Stimulated activated CD4-positive, alpha-beta T cell treated with anti-CD3 and anti-CD28 coated beads, Interleukin-2, amount 100 ng/mL, for 48 hours (primary cell): ENCODE measurements at places on chromosomes 4 and X.

GRCh38 chr4:189377569-189377968 lies 563.1 kb upstream of the FRG1 start:
- DNase-seq = no peak

GRCh38 chr4:140044337-140044902 lies 109.6 kb downstream of the MAML3 start:
- no peak for DNase-seq

- no peak for DNase-seq
These were observed 12.5 kb downstream of the CC2D2A start for GRCh38 chr4:15481961-15482745.

- no peak for DNase-seq
These were observed 10.2 kb upstream of the TMEM156 start for GRCh38 chr4:39042366-39042765.

GRCh38 chrX:75786290-75786689 lies 1.2 kb upstream of the MAGEE2 start:
- DNase-seq = no peak

- no peak for DNase-seq
These were observed 4.3 kb upstream of the FRMPD3 start for GRCh38 chrX:107445146-107445545.

DNA sequence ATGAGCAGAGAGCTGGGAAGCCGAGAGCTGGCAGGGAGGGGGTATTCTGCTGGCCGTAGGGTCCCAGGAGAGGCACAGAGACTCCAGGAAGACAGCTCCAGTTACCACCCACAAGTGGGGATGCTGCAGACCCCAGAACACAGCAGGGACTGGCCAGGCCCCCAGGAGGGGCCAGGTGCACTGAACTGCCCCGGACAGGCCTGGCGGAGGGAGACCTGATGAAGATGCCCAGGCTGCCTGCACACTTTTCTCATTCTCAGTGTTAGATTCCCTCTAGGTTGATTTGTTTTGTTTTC lies 110.8 kb downstream of the CPZ start:
- no peak for DNase-seq

- DNase-seq = no peak
These were observed 378.1 kb upstream of the FTHL17 start for GRCh38 chrX:31449965-31450364.

GRCh38 chrX:1153940-1154339 lies 58.5 kb downstream of the CRLF2 start:
- no peak for DNase-seq

DNA sequence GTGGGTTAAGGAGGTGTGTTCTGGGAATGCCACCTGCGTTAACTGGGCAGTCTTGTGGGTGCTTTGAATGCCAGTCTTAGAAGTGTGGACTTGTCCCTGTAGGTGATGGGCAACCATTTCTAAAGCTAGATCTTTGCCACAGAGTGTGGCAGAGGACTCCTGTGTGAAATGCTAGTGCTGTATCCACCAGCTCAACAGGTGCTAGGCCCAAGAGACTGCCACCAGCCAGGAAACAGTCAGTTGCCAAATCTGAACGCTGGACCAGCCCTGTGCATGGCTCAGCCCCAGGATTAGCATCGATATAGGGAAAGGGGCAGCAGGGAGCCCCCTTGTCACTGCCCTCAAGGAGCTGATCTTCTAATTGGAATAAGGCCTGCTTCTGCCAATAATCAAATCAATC lies 35.3 kb downstream of the STARD8 start:
- no peak for DNase-seq

DNA sequence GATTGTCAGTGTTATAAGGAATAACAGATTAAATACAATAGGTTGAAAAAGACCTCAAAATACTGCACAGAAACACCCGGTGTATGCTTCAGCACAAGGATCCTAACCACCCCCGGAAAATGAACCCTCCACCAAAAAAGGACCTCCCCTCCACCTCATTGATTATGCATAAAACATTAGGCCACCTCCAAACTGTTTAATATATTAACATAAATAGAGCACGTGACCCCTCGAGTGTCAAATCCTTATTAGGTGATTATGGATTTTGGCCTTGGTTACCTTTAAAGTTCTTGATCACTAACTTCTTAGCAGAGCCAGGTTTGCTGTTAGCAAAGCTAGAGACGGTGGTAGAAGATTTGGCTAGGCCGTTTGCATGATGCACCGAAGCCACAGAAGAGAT lies 958 bp downstream of the CUL4B start:
- no peak for DNase-seq

GRCh38 chrX:134161162-134161561 lies 75.8 kb upstream of the CCDC160 start:
- DNase-seq = no peak
